HTR-8/SVneo (cell line): ENCODE measurements at places on chromosomes 11 and 22.

DNA sequence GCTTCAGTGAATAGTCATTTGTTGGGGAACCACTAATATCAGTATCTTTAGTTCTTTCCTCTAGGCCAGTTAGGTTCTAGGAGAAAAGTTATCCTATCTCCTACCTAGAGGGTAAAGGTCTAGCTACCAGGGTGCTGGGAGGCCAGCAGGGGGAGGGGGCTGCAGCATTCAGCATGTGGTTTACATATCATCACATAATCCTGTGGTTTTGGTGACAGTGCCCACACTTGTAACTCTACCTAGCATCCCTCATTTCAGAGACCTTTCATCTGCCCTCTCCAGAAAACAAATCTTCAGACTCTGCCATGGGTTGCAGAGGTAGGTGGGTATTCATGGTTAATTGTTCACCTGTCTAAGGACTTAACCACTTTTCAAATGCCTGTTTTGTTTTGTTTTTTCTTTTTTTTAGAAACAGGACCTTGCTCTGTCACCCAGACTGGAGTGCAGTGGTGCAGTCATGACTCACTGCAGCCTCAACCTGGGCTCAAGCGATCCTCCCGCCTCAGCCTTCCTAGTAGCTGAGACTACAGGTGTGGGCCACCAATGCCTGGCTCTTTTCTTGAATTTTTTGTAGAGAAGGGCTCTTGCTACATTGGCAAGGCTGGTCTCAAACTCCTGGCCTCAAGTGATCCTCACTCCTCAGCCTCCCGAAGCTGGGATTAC lies 146.8 kb downstream of the ENTHD1 start:
- no peak for DNase-seq

- DNase-seq: no peak
Measured at GRCh38 chr11:104870910-104871309, 27.4 kb downstream of the CASP12 start.

DNA sequence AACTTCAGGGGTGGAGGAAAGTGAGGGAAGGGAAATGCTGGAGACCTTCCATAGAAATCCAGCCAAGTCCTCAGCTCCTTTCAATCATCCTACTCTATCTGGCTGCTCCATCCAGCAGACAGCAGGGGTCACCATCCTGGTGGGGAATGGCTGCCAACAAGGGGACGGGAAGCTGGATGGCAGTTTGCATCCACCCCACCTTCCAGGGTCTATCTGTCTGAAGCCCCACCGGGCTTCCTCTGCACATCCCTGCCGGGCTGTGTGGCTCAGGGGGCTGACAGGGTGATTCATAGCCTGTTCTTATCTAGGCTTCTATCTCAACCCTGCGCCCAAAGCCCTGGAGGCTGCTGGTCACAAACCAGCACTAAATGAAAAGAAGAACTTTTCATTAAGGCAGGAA lies 1.1 kb downstream of the SYTL2 start:
- DNase-seq: peak; percentile 66

GRCh38 chr22:48415520-48415919 lies 1412.2 kb downstream of the BRD1 start:
- no peak for DNase-seq

DNA sequence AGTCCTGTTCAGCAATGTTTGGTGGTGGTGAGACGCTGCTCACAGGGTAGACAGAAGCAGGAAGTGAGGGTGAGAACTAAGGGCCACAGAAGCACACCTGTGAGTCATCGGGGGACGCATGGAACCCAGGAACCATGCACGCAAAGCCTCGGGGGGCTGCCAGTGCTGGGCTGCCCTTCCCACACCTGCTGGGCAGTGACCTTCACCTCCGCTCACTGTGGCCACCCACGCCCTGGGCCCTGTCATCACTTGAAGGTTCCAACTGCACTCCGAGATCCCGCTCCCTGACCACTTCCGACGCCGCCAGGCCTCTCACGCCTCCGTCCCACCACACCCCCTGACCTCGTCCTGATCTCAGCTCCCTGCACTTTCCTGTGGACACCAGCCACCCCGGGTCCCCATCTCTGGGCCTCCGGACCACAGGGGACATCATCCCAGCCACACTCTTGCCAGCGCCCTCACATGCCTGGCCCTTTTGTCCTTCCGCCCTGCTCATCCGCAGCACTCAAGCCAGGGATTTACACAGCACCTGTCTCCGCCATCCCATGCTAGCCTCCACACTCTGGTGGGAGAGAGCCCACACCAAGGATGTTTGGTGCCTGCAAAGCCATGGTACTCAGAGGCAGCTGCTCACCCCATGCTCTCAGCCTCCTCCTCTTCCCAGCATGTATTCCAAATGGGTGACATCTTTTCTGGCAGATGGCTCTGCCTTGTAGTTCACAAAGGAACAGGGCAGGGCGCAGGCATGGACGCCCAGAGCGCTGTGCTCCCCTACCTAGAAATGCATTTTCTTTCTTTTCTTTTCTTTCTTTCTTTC lies 23.1 kb upstream of the ATXN10 start:
- DNase-seq: no peak

- no peak for DNase-seq
Measured at GRCh38 chr22:19129871-19130270, 1.2 kb upstream of the TSSK2 start.

DNA sequence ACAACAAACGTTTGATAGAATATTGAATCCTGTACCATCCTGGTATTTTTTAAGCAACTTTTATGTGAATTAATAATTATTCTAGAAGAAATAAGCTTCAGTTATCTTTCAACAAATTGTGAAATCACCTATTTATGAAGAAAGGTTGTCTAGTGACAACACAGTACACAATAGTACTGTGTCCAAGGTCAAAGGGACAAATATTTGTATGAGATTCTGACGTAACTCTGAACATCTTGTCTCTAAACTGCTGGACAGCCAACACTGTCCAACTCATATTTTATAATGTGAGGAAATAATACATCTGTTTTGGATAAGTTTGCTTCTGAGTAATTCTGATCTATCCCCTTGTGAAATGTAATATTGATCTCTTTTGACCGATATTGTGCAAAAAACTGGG lies 18.9 kb downstream of the CASP5 start:
- DNase-seq: no peak

- no peak for DNase-seq
Measured at GRCh38 chr11:69804769-69805508, 14.3 kb downstream of the FGF3 start.

DNA sequence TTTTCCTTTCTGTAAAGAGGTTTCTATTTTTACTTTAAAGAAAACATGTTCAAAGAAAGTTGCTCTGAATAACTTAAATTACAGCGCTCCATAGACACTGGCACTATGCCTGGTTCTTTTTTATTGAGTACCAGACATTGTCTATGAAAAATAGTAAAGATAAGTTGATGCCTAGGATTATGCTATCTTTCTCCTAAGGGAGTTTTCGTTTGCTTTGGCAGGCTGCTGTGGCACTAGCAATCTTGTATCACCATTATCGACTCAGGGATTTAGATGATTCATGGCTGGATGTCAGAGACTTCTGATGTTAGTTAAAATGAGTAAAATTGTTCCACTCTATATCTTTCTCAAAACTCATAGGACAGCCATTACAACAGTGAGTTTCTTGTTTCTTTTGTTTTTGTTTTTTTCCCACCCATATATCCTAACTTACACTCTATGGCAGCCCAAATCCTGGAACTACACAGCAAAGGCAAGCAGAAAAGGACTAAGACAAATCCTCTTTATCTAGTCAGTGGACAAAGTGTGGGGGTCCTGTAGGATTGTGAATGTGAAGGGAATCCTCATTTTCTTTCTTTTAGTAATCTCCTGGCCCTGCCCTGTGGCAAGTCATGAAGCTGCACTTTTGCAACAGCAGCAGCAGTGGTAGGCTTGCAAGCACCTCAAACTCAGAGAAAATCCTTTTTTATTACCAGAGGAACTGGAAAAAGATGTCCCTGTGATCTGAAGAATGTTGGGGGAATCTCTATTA lies 20.7 kb downstream of the SLN start:
- no peak for DNase-seq

DNA sequence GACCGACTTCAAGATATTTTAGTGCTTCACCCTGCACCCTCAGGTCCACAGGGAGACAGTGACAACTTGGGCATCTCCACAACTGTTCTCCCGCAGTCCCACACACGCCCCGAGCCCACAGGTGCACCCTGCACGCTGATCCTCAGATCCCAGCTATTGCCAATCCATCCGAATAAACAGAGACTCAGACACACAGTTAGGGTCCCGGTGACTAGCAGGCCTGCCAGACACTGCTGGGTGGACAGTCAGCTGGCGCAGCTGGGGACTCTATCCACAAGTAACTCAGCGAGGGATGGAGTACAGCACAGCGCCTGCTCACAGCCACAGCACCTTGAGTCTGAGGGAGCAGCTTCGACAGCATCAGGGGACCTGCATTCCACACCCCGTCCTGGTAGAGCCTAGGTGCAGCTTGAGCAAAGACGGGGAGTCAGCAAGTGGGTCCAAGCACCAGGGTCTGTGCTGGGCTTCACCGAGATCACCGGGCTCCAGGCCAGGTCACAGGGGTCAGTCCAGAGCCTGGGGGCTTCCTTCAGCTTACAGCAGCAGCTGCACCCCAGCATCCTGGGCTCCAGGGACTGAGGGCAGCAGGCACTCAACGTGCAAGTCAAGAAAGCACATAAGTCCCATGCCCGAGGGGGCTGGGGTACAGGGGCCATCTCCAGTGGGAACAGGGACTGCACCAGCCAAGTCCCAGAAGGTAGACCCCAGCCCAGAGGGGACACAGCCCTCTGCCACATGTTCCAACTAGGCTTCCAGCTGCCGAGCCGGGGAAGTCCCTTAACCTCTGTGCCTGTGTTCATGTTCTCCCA lies 7.6 kb downstream of the RPL3 start:
- DNase-seq: no peak
